ENCODE measurements at places on chromosomes 16 and 17.
A peak's percentile ranks its signal among the peaks of the same experiment; 100 is the strongest.

GRCh38 chr17:17590141-17590751 lies 1.3 kb downstream of the PEMT start:
- DNase-seq, result no peak

- DNase-seq, result no peak
Observed at GRCh38 chr16:11500700-11501346, 85.9 kb downstream of the LITAF start.

DNA sequence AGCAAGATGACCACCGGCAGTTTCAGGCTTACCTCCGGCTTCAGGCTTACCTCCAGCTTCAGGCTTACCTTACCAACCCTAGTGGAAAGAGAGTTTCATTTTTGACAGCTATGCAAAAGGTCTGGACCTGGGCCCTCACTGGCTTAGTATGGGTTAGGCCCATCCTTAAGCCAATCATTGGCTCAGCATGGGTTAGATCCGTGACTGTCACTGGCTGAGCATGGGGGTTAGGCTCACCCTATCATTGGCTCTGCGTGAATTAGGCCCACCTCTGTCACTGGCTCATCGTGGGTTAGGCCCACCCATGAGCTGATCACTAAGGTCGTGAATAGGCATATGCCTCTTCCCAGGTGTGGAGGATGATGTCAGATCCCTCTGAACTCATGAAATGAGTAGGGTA lies 8.1 kb downstream of the NDE1 start:
- no peak for DNase-seq

- no peak for DNase-seq
Observed at GRCh38 chr17:67165201-67165600, 79.8 kb downstream of the HELZ start.

DNA sequence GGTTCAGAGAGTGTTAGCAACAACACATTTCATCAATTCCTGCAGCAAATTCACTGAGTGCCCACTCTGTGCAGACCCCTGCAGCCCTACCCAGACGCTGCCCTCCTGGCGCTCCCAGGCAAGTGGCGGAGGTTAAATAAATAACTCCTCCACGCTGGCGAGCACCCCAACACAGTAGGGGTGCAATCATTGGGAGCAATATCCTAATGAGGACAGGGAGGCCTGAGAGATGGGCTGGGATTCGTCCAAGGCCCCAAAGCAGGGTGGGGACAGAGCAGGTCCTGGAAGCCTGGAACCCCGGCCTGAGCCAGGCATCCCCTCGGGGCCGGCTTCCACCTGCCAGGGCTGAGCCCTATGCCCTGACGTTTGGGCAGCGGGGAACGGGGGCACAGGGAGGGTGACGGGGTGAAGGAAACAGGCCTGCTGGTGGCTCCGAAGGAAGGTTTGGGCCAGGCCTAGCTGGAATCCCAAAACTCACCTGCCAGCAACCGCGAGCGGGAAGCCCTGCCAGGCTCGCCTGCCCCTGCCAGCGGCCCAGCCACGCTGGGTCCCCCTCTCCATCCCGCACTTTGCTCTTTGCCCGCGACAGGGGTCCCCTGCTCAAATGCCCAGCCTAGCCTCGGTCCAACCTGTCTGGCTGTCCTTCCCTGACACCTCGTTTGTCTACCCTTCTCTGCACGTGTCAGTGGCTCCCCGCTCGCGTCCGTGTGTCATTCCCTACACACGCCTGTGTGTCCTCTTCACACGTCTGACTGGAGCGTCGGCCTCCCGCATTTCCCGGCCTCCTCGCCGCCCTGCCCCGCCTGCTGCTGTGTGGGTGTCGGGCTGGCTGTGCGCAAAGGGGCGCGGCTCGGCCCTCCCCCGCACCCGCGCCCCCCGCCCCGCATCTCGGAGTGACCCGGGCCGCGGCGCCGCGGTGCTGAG lies 721 bp upstream of the BEAN1 start:
- no peak for DNase-seq

DNA sequence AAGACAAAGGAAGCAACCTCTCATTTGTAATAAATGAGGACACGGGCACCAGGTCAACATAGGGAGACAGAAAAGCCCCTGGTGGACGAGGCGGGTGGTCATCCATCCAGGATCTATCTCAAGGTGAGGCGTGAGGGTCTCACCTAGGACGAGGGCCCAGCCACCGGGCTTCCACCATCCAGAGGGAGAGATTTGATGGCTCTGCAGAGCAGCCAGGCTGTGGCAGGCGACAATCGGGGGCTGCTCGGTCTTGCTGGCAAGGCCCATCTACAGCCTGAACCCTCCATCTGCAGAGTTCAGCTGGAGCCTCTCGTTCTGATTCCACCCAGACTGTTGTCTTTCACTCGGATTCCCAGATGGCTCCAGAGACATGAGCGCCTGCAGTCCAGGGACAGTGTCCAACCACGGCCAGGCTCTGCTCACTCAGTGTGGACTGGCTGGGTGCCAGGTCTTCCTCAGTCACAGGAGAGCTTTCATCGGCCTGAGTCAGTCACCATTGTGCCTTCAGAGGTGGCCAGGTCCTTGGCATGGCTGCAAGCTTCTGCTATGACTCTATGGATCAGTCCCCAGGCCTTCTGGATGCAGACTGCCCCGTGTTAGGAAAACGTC lies 5.9 kb downstream of the LITAFD start:
- DNase-seq, result no peak

DNA sequence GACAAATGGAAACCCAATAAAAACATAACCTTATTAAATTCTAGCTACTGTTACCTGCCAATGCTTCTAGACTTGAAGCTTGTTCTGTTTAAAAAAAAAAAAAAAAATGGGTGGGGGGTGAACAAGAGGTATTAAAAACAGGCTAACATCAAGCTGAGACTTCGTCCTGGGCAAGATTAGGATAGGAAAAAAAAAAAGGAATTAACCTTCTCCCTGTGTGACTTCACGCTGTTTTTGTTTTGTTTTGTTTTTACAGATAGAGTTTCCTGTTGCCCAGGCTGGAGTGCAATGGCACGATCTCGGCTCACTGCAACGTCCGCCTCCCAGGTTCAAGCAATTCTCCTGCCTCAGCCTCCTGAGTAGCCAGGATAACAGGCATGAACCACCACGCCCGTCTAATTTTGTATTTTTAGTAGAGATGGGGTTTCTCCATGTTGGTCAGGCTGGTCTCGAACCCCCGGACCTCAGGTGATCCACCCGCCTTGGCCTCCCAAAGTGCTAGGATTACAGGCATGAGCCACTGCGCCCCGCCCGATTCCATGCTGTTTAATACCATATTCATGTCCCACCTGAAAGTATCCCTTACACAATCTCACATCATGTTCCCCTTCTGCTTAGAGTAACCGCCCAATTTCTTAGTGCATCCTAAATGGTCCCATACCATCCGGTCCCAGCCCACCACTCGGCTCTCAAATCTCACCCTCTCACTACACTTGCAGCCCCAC lies 2.2 kb downstream of the USP31 start:
- no peak for DNase-seq

- DNase-seq, result no peak
Observed at GRCh38 chr16:85607796-85608514, 5.2 kb upstream of the GSE1 start.

DNA sequence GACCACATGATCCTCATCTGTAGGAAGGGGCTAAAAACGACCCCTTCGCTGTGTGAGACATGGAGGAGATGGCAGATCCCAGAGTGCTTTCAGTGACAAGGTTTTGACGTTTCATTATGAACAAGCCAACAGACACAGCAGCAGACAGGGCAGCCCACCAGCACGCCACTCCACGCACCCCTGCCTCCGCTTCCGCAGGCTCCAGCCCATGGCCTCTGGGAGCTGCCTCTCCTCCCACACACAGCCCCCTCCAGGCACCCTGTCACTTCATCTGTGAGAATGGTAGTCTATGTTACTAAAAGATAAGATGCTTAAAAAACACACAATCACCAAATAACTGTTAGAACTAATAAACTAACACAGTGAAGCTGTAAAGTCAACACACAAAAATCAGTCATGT lies 12.3 kb upstream of the ADCY7 start:
- no peak for DNase-seq

GRCh38 chr17:45050481-45051059 lies 862 bp downstream of the DCAKD start:
- peak; percentile 35 for DNase-seq

Measured in stimulated activated naive CD4-positive, alpha-beta T cell (primary cell).